HS-5 (cell line): ENCODE measurements at places on chromosomes 12 and 14.

DNA sequence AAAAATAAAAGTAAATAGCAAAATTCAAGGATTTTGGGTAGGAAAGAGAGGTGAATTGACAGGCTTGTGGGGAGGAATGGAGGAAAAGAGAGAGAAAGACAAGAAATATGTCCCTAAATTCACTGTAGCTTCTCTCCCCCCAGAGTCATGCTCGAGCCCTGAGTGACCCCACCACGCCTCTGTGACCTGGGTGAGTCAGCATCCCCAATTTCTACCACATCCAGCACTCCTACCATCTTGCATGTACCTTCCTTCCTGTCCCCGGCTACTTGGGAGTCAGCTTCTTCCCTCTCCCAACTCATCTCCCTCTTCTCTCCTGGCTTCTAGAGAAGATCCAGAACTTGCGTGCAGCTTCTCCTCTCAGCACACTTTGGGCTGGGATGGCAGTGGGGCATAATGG, 9.8 kb downstream of the ZNF219 start:
- no peak for DNase-seq

DNA sequence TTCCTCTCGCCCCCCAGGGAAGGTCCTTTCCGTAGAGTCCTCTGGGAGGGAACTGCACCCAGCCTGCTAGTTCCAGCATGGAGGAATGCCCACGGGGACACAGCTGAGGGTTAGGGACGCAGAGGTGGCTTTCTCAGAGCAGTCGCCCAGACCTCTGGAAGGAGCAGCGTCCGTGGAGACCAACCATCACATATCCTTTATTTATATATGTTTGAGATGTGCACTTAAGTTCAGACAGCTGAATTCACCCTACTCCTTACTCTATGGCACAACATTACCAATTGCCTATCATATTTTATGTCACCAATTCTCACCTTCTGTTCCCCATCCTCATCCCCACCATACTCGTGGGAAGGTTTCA, 305.6 kb upstream of the DIO3 start:
- no peak for DNase-seq

DNA sequence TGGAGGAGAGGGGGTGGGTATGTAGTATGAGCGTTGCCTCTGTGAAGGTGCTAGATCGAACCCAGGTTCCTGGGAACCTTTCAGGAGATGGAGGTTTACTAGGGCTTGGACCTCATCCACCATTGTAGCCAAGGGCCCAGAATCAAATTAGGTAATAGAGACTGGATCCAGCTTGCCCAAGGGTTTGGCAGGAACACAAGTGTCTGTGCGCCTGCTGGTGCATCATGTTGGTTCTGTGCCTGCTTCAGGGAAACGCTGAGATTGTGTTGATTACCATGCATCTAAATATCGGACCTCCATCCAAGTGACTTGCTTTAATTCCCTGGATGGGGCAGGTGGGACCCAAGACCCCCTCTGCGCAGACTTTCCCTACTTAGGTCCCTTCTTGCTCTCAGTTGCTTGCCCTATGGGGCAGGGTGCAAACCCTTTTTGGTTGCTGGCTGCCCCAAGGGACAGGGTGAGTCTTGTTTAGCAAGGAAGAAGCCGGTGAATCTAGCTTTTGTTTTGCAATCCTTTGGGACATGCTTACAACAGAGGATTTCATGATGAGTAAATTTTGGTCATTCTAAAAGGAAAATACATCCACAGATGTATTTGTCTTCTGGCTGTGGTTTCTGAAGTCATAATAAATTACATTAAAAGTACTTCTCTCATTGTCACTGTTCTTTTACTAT, 189.8 kb upstream of the PRICKLE1 start:
- DNase-seq: no peak

DNA sequence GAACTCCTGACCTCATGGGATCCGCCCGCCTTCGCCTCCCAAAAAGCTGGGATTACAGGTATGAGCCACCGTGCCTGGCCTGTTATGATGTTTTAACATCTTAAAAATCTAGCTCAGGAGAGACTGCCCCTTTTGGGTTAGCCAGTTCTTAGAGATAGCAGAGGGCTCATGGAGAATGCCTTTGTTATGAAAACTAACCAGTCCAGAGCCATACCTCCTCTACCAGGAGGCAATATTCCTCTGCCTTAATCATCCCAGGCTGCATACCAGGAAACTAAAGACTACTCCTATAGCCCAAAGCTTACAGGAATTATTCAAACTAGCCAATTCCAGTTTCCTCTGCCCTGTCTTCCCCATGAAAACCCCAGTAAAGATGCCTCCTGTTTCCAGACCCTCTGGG, 96.0 kb upstream of the MDM1 start:
- DNase-seq: no peak

DNA sequence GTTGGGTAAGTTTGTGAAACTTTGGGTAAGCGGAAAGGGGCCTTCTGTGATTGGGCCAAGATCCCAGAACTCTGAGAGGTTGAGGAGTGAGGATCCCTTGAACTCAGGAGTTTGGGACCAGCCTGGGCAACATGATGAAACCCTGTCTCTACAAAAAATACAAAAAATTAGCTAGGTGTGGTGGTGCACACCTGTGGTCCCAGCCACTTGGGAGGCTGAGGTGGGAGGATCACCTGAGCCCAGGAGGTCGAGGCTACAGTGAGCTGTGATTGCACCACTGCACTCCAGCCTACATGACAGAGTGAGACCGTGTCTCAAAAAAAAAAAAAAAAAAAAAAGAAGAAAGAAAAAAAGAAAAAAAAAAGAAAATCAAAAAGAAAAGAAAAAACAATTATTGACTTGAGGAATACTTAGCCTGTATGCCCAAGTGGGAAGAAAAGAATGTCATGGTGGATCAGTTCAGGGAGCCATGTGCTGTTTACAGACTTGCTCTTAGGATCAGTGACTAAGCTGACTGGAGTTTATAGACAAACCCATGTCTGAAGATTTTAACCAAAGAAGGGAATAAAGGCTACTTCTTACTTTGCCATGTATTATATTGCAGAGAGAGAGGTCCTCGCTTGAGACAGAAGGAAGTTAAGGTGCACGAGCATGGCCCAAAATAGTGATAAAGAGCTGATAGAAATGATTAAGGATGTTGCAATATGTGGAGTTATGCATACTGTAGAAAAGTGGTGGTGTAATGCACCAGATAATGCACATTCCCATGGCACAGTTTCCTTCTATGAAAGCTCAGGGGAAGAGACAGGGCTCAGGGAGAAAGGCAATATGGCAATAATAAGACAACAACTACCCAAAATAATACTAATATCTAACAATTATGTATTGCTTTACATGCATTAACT, 881 bp downstream of the HSD17B6 start:
- no peak for DNase-seq

DNA sequence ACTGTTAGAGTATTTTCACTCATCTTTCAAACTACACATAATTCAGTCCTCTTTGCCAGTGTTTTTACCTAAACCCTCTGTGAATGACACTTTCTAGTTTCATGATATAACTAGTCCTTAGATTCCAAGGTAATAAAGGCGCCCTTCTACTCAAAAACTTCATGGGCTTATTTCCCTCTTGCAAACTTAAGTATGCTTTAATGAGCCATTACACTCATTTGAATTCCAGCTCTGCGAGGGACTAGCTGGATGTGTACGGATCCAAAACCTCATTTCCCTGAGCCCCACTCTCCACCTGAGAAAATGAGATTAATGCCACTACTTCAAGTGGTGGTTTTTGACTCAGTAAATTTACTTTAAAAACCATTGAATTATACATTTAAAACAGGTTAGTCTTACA, 141.1 kb downstream of the NDUFA12 start:
- DNase-seq: no peak
